ENCODE measurements at places on chromosomes 2 and 18. TPM values are rescaled to one million over a fixed set of nuclear protein-coding genes. Genes with fewer than 3 reads are reported as not detected.
A peak's percentile ranks its signal among the peaks of the same experiment; 100 is the strongest.

The WDR35 gene
- total RNA-seq, result 11.0 TPM

The TSPYL6 gene
- not detected for total RNA-seq

The UBXN4 gene
- 85.5 TPM for total RNA-seq

The TANC1 gene
- 0.13 TPM for total RNA-seq

GRCh38 chr2:40243581-40244187 lies 208.2 kb downstream of the SLC8A1 start:
- H3K27me3 ChIP-seq, result no peaks in the 10 kb centered on the region
- DNase-seq, result no peak
- H3K36me3 ChIP-seq, result no peaks in the 10 kb centered on the region
- no peak overlapping the region for H3K27ac ChIP-seq
- no peak overlapping the region for H3K4me3 ChIP-seq

DNA sequence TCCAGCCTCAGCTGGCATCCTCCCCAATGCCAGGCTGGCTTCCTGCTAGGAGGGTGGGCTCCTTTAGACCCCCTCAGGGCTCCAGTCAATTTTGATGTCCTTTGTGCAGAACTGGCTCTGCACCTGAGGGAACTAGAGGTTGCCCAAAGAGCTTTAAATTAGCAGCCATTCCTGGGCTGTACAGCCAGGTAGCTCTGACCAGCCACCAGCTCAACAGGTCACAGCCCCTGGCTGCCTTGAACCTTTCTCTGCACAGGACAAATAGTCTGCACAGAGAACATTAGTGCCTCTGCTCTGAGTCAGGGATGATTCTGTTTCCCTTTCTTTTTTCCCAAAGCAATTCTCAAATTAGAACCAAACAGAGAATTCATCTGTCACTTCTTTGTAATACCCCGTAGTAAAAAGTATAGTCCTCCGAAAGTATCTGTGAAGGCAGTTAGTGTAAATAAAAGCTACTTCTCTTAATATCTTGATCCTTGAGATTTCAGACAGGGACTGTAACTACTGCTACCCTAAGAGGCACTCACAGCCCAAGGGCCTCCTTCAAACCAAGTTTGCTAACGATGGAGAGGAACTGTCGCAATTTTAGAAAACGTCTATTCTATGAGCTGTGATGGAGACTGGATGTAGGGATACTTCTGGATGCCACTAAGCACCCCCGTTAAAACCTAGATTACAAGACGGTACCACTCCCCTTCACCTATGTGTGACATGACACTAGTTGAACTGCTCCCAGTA lies 3.0 kb downstream of the TTC32 start:
- no peak overlapping the region for H3K4me3 ChIP-seq
- no peaks in the 10 kb centered on the region for H3K27me3 ChIP-seq
- DNase-seq, result no peak
- no peaks in the 10 kb centered on the region for H3K36me3 ChIP-seq
- H3K27ac ChIP-seq, result no peak overlapping the region

GRCh38 chr18:38851526-38851925 lies 1285.9 kb upstream of the CELF4 start:
- H3K4me1 ChIP-seq, result no peaks in the 10 kb centered on the region
- H3K27ac ChIP-seq, result no peak overlapping the region
- DNase-seq, result no peak
- no peaks in the 10 kb centered on the region for H3K36me3 ChIP-seq
- no peak overlapping the region for H3K4me3 ChIP-seq

- no peaks in the 10 kb centered on the region for H3K27me3 ChIP-seq
- H3K36me3 ChIP-seq, result no peaks in the 10 kb centered on the region
- H3K4me1 ChIP-seq, result no peaks in the 10 kb centered on the region
Observed at GRCh38 chr2:36708041-36708741, 11.7 kb downstream of the VIT start.

GRCh38 chr18:11923450-11923849 lies 15.3 kb upstream of the MPPE1 start:
- no peak overlapping the region for H3K4me3 ChIP-seq
- no peak overlapping the region for H3K27ac ChIP-seq
- H3K27me3 ChIP-seq, result no peaks in the 10 kb centered on the region
- no peaks in the 10 kb centered on the region for H3K4me1 ChIP-seq
- no peak for DNase-seq

DNA sequence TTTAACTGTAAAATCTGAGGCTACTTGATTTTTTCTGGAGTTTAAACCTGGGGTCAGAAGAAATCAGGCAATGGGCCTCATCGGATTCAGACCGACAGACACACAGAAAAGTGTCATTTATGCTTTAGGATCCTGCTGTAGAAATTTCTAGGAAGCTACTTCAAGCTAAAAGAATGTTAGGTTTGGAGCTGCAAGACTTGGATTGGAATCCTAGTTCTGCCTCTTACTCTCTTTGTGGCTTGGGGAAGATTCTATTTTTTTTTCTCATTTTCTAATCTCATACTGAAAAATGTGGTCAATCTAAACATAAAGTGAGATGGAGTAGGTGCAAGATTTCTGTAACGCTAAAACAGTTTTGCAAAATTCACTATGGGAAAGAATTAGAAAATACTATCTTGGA lies 48.8 kb upstream of the KCNE4 start:
- H3K4me1 ChIP-seq, result no peaks in the 10 kb centered on the region
- H3K27ac ChIP-seq, result no peak overlapping the region
- no peak overlapping the region for H3K4me3 ChIP-seq
- no peaks in the 10 kb centered on the region for H3K27me3 ChIP-seq
- H3K36me3 ChIP-seq, result no peaks in the 10 kb centered on the region
- DNase-seq, result no peak

GRCh38 chr2:72143441-72144273 lies 4.0 kb downstream of the CYP26B1 start:
- H3K4me3 ChIP-seq, result no peak overlapping the region
- no peak overlapping the region for H3K27ac ChIP-seq
- peaks cover 7% of the 10 kb centered on the region for H3K4me1 ChIP-seq
- peaks cover 23% of the 10 kb centered on the region for H3K27me3 ChIP-seq

- H3K27me3 ChIP-seq, result no peaks in the 10 kb centered on the region
- peaks cover 41% of the 10 kb centered on the region for H3K4me1 ChIP-seq
Observed at GRCh38 chr2:105828558-105828957, 83.8 kb downstream of the NCK2 start.

DNA sequence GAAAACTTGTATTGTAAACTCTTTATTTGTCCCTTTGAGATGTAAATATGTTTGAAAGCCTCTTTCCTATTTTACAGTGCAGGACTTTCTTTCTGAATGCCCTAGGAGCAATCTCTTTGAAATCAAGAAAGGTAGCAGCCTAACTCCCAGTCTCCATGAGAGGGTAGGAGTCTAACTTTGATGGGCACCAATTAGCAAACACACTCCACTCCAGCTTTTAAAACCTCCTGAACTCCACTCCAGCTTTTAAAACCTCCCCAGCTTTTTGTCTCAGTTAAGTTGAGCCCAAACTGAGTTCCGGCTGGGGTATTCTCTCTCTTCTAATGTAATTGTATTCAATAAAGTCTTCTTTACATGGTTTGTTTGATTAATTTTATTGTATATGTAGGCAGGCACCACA lies 493.7 kb upstream of the CDH7 start:
- no peak overlapping the region for H3K4me3 ChIP-seq
- no peaks in the 10 kb centered on the region for H3K4me1 ChIP-seq
- DNase-seq, result no peak
- H3K27ac ChIP-seq, result no peak overlapping the region
- no peaks in the 10 kb centered on the region for H3K27me3 ChIP-seq

GRCh38 chr18:25669741-25670140 lies 317.8 kb upstream of the ZNF521 start:
- H3K27ac ChIP-seq, result no peak overlapping the region
- no peaks in the 10 kb centered on the region for H3K4me1 ChIP-seq
- H3K4me3 ChIP-seq, result no peak overlapping the region
- DNase-seq, result no peak
- no peaks in the 10 kb centered on the region for H3K27me3 ChIP-seq

DNA sequence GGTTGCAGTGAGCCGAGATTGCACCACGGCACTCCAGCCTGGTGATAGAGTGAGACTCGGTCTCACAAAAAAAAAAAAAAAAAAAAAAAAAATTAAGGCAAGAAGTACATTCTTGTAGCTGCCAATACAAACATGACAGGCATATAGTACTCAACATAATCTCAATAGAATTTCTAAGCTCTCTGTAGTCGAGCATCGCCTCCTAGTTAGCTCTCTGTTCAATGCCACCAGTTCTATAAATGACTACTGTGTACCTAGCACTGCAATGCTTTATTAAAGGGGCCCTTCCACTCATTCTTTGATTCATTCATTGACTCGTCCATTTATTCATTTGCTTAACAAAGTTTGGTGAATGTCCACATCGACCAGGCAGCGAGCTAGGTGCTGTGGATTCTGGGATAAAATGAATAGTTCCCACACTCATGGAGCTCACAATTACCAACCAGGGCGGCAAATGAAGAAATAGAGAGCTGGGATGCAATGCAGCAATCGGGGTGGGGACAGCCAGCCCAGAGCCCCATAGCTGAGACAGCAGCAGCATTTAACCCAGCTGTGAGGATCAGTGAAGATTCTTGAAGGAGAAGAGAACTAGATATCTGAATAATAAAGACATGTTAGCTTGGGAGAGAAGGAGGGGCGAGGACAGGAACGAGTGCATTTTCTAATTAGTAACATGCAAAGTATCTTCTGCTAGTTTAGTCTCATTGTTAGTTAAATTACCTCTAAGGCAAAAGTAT lies 349.8 kb downstream of the LPIN1 start:
- H3K4me1 ChIP-seq, result no peaks in the 10 kb centered on the region
- H3K27ac ChIP-seq, result no peak overlapping the region
- no peak for DNase-seq
- no peaks in the 10 kb centered on the region for H3K36me3 ChIP-seq
- no peaks in the 10 kb centered on the region for H3K27me3 ChIP-seq

- peaks cover 6% of the 10 kb centered on the region for H3K36me3 ChIP-seq
- DNase-seq, result no peak
- no peak overlapping the region for H3K4me3 ChIP-seq
- H3K27me3 ChIP-seq, result no peaks in the 10 kb centered on the region
Observed at GRCh38 chr2:36586672-36587071, 11.3 kb downstream of the FEZ2 start.

DNA sequence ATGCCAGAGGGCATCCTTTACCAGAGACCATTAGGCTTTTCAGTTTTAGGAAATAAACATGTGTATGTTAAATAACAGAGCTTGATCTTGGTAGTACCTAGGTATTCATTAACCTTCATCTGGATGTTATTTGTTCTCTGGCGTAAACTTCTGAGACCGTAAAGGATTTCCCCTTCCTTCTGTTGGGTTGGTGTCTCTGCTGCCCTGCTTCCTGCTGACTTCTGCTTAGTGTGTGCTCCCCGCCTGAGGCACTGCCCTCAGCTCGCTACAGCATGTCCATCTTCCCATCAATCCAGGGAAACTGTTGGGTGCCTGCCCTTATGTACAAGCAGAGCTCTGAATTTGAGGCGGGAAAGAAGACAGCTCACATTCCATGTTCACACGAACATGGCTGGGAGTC lies 177.9 kb downstream of the TPGS2 start:
- H3K4me3 ChIP-seq, result no peak overlapping the region
- no peak overlapping the region for H3K27ac ChIP-seq
- DNase-seq, result no peak
- no peaks in the 10 kb centered on the region for H3K27me3 ChIP-seq

- DNase-seq, result no peak
- no peaks in the 10 kb centered on the region for H3K27me3 ChIP-seq
- no peak overlapping the region for H3K27ac ChIP-seq
- no peak overlapping the region for H3K4me3 ChIP-seq
Observed at GRCh38 chr2:240162032-240162431, 21.6 kb upstream of the OTOS start.

DNA sequence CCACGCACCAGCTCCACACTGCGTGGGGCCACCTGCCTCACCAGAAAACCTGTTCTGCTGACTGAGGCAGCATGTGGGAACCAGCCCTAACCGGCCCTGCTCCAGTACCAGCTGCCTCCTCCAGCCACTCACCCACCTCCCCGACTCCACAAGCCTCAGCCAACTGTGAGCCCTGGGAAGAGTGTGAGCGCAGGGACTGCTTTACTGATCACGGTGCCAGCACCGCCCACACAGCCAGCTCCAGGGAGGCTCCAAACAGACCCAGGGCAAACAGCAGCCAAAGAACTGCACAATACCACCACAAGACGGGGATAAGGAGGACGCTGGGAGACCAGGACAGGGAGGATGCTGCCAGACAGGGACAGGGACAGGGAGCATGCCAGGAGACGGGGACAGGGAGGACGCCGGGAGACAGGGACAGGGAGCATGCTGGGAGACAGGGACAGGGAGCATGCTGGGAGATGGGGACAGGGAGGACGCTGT lies 28.4 kb downstream of the EIPR1 start:
- H3K4me3 ChIP-seq, result no peak overlapping the region
- no peak overlapping the region for H3K27ac ChIP-seq
- no peak for DNase-seq
- no peaks in the 10 kb centered on the region for H3K4me1 ChIP-seq
- peaks cover 5% of the 10 kb centered on the region for H3K36me3 ChIP-seq

DNA sequence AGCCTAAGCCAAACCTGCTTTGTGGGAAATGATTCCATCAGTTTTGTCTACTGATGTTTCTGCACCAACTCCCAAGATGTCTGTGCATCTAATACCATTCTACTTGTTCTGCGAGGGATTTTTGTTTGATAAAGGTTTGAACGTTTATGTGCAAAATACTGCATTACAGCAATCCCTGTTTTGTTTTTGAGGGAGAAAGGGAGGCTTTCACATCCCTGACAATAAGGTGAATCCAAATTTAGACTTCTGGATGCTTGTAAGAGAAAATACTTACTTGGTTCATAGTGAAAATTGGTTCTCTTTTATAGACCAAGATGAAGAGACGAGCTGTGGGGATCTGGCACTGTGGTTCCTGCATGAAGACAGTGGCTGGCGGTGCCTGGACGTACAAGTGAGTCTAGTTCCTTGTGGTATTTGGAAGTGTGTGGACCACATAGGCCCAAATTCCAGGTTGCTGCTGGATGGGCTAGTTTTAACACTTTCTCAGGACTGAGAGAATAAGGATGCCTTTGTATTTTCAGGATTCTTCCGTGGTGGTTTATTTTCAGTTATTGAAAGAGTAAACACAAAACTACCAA lies 1.1 kb downstream of the RPL37A start:
- no peak for DNase-seq
- H3K4me3 ChIP-seq, result peak overlapping the region; percentile 95
- H3K4me1 ChIP-seq, result peaks cover 30% of the 10 kb centered on the region
- peak overlapping the region; percentile 82 for H3K27ac ChIP-seq
- H3K27me3 ChIP-seq, result no peaks in the 10 kb centered on the region

- DNase-seq, result no peak
- no peaks in the 10 kb centered on the region for H3K36me3 ChIP-seq
- H3K27me3 ChIP-seq, result no peaks in the 10 kb centered on the region
- no peak overlapping the region for H3K27ac ChIP-seq
Observed at GRCh38 chr2:16332681-16333557, 332.7 kb downstream of the CYRIA start.

DNA sequence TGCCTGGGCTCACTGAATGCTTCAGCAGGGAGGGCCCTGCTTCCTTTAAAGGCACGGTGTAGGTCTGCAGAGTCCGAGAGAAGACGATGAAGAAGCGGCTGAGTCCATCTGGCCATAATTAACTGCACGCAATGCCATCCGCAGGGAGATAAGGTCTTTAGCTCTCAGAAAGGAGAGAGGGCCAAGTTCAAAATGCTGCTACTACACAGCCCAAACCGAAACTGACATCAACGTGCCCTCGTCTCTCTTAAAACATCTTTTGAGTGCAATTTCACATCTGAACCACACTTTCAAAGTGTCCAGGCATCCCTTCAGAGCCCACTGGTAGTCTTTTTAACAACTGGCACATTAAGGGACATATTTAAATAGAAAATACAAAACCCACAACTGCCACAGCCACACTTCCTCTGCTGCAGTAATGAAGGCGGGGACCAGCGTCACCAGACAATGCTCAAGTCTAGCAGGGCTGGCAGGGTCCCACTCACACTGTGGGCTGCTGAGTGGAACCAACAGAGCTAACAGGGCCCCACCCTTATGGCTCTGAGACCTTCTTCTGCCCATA lies 35.8 kb downstream of the ST3GAL5 start:
- H3K36me3 ChIP-seq, result no peaks in the 10 kb centered on the region
- peak overlapping the region; percentile 60 for H3K4me3 ChIP-seq
- DNase-seq, result peak; percentile 79
- peaks cover 58% of the 10 kb centered on the region for H3K4me1 ChIP-seq
- peak overlapping the region; percentile 82 for H3K27ac ChIP-seq

All from CD8-positive, alpha-beta memory T cell (primary cell).